ENCODE measurements at places on chromosomes 2 and 18.

DNA sequence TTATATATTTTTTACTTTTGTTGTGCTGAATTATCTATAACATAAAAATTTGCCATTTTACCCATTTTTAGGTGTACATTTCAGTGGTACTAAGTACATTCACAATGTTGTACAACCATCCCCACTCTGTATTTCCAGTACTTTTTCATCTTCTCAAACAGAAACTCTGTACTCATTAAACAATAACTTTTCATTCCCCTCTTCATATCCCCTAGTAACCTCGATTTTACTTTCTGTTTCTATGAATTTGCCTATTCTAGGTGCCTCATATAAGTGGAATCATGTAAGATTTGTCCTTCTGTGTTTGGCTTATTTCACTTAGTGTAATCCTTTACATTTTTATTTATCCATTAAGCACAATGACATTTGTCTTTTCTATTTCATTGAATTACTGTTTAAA is 51.3 kb downstream of the GTF2A1L start:
- no peak for DNase-seq

DNA sequence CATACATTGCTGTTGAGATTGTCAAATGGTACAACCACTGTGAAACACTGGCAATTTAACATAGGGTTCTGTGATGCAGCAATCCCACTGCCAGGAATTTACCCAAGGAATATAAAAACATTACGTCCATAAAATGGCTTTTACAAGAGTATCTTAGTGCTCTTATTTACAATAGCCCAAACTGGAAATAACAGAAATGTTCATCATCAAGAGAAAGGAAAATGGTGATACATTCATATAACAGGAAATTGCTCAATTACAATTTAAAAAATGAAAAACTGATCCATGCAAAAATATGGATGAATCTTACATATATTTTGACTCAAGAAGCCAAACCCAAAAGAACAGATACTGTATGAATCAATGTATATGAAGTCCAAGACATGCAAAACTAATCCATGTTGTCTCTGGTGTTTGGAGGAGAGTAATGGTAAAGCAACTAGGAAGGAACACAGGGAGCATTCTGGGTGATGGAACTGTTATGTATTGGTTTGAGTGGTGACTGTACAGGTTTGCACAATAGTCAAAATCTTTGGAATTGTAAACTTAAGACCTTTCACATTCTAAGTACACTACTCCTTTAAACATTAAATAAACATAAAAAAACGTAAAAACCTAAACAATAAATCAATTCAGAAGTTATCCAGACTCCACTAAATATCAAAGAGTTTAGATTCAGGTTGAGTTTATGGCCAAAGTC is 104.8 kb upstream of the WDR75 start:
- DNase-seq: no peak

GRCh38 chr18:57051657-57052044 is 95.2 kb upstream of the BOD1L2 start:
- DNase-seq: no peak

DNA sequence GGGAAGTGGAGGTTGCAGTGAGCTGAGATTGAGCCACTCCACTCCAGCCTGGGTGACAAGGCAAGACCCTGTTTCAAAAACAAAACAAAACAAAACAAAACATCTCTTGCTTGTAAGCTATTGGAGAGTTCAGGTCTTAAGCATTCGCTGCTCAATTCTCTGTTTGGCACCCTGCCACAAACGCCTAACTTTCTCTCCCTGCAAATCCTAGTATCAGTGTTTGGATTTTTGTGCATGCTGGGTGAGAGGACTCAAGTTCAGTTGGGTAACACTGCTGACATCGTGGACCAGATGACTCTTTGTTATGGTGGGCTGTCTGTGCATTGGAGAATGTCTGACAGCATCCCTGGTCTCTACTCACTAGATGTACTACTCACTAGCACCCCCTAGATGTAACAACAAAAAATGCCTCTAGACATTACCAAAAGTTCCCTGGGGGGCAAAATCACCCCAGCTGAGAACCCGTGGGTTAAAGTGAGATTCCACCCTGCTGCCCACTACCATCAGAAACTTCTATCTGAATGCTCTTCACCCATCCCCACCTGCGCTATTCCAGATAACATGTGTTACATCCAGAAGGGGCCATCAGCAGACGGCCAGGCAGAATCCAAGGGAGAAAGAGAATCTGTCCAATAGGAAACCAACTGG is 50.9 kb downstream of the CACNB4 start:
- no peak for DNase-seq

GRCh38 chr2:70088598-70089219 is 1.4 kb downstream of the PCBP1 start:
- no peak for DNase-seq

- no peak for DNase-seq
Observed at GRCh38 chr2:222205136-222205535, 93.7 kb downstream of the PAX3 start.

DNA sequence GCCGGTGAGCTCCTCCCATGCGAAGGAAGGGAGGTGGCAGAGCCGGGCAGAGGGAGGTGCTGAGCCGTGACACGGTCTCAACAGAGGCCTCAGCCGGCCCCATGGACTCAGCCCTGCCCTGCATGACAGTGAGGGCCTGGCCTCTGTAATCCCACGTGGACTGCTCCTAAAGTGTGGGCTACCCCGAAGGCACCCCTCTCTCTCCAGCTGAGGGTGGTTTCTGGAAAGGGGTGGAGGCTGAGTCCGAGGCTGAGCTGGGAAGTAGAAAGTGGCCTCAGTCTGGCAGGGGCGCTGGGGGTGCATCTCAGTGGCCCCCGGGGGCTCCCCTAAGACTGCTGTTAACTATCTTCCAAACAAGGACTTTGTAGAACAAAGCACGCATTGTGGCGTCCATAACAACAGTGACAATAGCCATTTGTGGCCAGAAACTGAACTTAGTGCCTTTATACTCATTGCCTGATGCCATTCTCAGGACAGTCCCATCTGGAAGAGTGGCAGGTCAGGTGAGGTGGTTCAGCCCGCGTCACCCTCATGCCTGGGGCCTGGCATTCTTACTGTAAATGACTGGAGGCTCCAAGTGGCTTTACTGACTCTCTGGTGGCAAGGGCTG is 192.4 kb downstream of the TWIST2 start:
- DNase-seq: peak; percentile 76

DNA sequence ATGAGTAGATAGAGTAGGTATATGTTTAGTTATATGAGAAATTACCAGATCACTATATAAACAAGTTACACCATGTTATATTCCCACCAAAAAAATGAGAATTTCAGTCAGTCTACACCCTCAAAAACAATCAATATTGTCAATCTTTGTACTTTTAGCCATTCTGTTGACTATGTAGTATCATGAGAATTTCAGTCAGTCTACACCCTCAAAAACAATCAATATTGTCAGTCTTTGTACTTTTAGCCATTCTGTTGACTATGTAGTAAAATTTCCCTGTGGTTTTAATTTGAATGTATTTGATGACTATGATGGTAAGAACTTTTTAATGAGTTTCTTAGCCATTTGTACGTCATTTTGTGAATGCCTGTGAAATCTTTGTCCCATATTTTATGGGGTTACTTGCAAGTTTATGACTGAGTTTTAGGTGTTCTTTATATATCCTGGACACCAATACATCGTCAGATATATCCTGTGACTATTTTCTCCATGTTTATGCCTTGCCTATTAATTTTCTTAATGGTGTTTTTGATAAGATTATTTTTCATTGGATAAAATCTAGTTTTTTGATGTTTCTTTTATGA is 528.4 kb upstream of the SPHKAP start:
- no peak for DNase-seq

DNA sequence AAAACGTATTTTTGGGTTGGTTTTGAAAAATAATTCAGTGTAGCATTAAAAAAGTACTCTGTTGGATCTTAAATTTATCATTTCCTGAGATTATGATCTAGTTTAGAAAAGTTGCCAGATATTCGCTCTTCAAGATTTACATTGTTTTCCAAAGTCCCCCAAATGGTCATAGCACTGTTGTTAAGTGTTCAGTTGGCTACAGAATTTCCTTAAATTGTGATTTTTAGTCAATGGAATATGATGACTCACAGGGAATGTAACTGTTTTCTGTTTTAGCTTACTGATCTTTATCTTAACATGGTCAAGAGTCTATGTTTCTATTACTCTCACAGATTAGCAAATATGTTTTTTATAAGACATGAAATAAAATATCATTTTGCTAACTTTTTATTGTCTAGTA is 23.2 kb downstream of the PLCL1 start:
- DNase-seq: no peak

DNA sequence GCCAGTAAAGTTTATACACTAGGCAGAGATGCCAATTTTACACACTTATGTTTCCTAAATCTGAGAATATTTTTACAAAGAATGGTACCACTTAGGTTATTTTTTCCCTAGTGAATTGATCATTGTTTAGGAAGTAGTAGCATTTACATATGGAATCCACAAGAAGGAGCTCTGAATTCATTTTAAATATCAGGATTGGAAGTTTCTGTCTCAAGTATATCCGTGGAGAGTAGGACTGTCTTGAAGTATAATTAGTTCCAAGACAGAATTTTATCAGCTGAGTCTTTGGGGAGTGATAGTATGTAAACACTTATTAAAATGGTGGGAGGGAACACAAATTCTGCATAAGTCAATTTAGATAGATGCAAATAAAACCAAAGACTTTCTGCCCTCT is 82.3 kb upstream of the FAM98A start:
- no peak for DNase-seq

DNA sequence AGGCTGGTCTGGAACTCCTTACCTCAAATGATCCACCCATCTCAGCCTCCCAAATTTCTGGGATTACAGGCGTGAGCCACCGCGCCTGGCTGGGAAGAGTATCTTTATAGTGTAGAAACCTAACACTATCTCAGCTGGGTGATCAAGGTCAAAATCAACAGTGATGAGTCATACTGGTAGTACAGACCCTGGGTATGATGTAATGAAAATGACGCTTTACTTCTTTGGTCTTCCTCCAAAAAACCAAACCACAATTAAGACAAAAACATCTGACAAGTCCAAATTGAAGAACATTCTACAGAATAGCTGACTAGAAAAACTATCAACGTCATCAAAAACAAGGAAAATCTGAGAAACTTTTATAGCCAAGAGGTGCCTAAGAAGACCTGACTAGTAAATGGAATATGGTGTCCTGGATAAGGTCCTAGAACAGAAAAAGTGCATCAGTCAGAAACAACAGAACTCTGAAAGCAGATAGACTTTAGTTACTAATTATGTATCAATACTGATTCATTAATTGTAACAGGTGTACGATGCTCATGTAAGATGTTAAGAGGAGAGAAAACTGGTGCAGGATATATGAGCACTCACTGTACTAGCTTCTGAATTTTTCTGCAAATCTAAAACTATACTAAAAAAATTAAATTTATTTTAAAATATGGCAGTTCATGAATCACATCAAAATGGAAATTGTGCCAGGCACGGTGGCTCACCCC is 25.4 kb downstream of the PDCL3 start:
- no peak for DNase-seq

DNA sequence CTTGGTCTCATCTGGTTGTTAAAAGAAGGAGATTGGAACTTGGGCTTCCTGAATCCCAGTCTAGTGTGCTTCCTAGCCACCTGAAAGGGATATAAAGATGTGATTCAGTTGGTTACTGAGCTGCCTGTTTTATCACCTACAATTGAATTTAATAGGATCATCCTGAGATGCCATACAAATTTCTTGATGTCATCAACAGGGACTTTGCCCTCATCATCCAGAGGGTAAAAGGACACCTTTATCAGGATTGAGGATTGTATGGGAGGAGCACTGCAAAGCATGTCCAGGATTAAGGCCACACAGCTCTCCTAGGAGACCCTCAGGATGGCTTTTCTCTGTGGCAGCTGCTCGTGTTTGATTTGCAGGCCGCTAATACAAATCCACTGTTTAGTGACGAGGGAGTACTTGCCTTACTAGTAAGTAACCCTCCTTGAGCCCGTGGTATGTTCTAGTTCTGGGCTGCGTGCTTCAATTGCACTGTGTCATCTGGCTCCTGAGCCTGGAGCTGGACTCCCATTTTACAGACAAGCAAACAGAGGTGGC is 28.6 kb downstream of the SH3RF3 start:
- DNase-seq: no peak

DNA sequence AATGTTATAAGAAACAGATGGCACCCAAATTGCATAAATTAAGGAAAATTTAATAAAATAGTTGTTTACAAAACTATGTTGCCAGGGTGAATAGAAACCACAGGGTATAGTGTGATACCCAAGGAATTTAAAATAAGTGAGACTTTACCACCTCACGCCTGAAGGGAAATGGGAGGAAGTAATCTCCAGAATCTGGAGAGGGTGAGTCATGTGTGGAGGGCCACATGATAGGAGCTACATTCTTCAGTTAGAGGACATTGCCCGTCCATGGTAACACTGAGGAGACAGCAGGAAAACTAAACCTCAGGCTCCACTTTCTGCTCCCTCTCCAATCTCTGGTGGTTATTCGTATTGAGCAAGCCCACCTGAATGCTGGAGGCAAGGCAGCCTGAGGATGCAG is 97.2 kb upstream of the NXPH2 start:
- no peak for DNase-seq

GRCh38 chr2:174344716-174345461 is 10.1 kb downstream of the SP9 start:
- DNase-seq: no peak

DNA sequence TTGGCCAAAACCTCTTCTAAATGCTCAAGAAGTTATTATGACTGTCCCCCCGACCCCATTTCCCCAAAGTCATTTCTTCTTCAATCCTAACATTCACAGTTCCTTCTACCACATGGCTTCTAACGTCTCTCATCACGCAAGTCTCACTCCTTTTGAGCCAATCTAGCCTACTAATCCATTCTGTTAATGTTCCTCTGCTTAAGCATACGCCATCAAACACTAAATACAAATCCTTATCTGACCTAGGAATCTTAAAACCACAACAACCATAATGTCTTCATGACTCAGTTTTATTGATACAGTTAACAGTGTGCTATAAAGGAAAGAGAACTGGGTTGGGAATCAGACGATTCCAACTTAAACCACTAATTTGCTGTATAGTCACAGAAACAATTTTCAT is 23.9 kb downstream of the HNRNPLL start:
- DNase-seq: no peak

- no peak for DNase-seq
Observed at GRCh38 chr2:63772061-63772460, 69.6 kb upstream of the UGP2 start.

GRCh38 chr18:2997846-2998564 is 14.9 kb downstream of the LPIN2 start:
- no peak for DNase-seq

GRCh38 chr2:65436824-65437221 is 4.4 kb upstream of the SPRED2 start:
- DNase-seq: no peak

GRCh38 chr2:145230546-145230945 is 710.6 kb upstream of the ZEB2 start:
- DNase-seq: no peak

GRCh38 chr2:71460595-71461303 is 7.4 kb downstream of the DYSF start:
- DNase-seq: no peak

GRCh38 chr18:57008001-57008686 is 138.7 kb upstream of the BOD1L2 start:
- DNase-seq: no peak

GRCh38 chr2:241483305-241483704 is 25.1 kb downstream of the STK25 start:
- DNase-seq: no peak

Measured in substantia nigra (tissue), 51 donors.